Fibroblast of lung (primary cell): ENCODE measurements at places on chromosomes 4 and X. TPM values are rescaled to one million over a fixed set of nuclear protein-coding genes. Genes with fewer than 3 reads are reported as not detected.
A peak's percentile ranks its signal among the peaks of the same experiment; 100 is the strongest.

- no peak overlapping the region for H3K27ac ChIP-seq
- peak; percentile 56 for DNase-seq
- H3K4me3 ChIP-seq, result no peak overlapping the region
- H3K36me3 ChIP-seq, result no peaks in the 10 kb centered on the region
Measured at GRCh38 chrX:74251006-74251930, 52.7 kb upstream of the ZCCHC13 start.

DNA sequence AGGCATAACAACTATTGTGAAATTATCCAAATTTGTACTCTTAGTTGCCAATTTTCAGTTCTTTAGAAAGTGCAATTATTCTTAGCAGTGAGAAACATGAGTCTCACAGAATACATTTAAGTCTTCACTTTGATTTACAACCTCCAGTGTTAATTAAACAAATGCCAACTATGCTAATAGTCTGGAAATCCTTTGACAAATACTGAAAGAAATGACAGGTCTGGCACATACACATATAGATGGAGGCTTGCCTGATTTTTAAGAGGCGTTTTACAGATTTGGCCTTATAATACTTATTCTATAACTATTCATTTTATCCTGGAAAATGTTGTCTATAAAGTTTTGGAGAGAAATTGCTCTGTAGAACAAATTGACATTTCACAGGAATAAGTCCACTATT is 320.1 kb downstream of the TRIML1 start:
- no peak overlapping the region for H3K4me3 ChIP-seq
- no peaks in the 10 kb centered on the region for H3K27me3 ChIP-seq
- no peaks in the 10 kb centered on the region for H3K4me1 ChIP-seq
- H3K27ac ChIP-seq, result no peak overlapping the region
- H3K36me3 ChIP-seq, result no peaks in the 10 kb centered on the region

- no peak overlapping the region for H3K27ac ChIP-seq
- H3K36me3 ChIP-seq, result no peaks in the 10 kb centered on the region
- no peak for DNase-seq
Measured at GRCh38 chrX:734362-734761, 103.8 kb downstream of the SHOX start.

DNA sequence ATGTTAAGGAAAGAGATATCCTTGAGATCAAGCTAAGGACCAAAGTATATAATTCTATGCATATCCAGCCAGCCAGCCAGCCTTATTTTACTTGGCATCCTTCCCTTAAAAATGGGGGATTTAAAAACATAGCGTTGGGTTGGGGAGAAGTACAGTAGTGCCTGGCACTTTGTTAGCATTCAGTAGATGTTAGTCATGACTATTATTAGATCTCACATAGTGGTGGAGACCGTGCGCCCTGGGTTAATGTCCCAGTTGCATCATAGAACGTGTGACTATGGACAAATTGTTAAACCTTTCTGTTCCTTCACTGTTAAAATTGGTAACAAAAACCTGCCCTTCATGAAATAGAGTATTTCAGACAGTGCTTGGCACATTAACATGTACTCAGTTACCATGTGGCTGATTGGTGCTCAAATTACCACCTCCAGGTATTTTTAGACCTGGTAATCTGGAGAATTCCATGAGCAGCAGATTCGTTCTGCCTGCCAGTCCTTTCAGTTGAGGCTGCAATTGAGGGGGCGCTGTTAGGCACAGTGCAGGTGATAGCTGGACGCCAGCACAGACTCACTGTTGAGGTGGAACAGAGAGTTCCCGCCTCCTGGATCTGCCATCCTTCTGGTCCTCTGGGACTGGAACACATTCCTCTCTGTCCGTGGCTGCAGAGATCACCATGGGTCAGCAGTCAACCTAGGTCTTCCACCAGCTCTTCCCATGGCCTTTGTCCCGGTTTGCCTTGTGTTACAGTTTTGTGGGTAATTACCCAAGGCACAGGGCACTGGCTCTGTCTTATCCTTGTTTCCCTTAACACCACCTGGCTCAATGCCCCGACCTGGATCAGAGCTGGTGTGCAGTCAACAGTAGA is 31.7 kb downstream of the RBBP7 start:
- peak; percentile 86 for DNase-seq
- H3K4me3 ChIP-seq, result no peak overlapping the region
- H3K36me3 ChIP-seq, result peaks cover 10% of the 10 kb centered on the region
- peaks cover 10% of the 10 kb centered on the region for H3K4me1 ChIP-seq
- H3K27ac ChIP-seq, result peak overlapping the region; percentile 61

DNA sequence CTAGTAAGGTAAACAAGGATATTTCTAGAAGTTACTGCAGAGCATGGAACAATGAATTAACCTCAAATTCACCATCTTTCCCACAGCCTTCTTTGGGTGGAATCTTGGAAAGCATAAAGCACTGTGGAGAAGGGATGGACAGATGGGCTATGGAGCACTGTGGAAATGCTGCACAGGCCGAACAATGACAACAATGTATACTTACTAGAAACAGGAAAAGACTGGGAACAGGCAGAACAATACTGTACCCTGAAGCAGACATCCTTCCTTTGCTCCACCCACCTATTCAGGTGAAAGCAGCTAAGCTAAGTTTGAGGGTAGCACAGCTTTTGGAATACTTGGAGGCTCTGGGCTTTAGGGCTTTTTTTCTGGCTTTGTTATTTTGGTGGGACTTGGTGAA is 250.6 kb upstream of the KLF8 start:
- H3K27ac ChIP-seq, result no peak overlapping the region
- no peaks in the 10 kb centered on the region for H3K36me3 ChIP-seq
- H3K27me3 ChIP-seq, result no peaks in the 10 kb centered on the region
- no peaks in the 10 kb centered on the region for H3K4me1 ChIP-seq
- DNase-seq, result no peak

DNA sequence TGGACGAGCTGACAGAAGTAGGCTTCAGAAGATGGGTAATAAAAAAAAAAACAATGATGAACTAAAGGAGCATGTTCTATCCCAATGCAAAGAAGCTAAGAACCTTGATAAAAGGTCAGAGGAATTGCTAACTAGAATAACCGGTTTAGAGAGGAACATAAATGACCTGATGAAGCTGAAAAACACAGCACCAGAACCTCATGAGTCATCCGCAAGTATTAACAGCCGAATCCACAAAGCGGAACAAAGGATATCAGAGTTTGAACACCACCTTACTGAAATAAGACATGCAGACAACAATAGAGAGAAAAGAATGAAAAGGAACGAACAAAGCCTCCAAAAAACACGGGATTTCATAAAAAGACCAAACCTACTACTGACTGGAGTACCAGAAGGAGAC is 10.5 kb downstream of the NELFA start:
- DNase-seq, result peak; percentile 24
- no peaks in the 10 kb centered on the region for H3K4me1 ChIP-seq
- no peak overlapping the region for H3K27ac ChIP-seq
- no peaks in the 10 kb centered on the region for H3K36me3 ChIP-seq
- no peak overlapping the region for H3K4me3 ChIP-seq

The LAMP2 gene
- 172 and 182 TPM in 2 replicates for total RNA-seq

DNA sequence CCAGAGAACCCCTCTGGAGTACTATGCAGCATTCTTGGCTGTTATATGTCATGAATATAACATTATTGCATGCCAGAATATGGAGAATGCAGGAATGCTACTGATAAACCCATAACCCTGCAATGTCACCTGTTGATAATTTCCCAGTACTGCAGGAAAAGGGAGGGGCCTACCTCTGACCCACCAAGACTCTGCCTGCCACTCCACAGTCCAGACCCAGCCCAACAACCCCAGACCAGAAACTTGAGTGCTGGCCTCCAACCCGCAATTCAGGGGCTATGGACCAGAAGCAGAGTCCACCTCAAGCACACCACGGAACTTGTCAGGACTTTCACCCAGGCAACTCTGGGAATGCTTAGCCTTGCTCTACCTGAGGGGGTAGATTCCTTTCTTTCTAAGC is 92.9 kb upstream of the WDR44 start:
- no peaks in the 10 kb centered on the region for H3K36me3 ChIP-seq
- H3K4me3 ChIP-seq, result no peak overlapping the region
- H3K27me3 ChIP-seq, result no peaks in the 10 kb centered on the region

The CYSLTR1 gene
- 0.26 and 0.50 TPM in 2 replicates for total RNA-seq
